Astrocyte of the spinal cord (primary cell): ENCODE measurements at places on chromosomes 5 and 9.

GRCh38 chr9:97517331-97518089 is 16.0 kb downstream of the TMOD1 start:
- no peak for DNase-seq

DNA sequence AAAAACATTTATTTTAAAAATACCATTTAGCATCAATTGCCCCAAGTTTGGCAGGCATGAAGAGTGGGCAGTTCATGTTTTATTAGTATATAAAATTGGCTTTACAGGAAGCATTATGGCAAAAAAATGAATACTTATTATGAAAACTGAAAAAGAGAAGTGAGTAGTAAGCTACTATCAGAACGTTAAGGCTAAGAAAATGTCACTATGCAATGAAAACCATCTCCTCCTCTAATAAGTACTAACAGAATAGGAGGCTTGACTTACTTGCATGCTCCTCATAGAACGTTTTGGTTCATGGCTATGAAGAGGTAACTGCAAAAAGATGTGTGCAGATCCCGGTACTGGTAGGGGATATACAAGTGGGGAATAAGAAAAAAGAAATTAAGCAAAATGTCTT is 23.6 kb downstream of the TICAM2 start:
- no peak for DNase-seq

DNA sequence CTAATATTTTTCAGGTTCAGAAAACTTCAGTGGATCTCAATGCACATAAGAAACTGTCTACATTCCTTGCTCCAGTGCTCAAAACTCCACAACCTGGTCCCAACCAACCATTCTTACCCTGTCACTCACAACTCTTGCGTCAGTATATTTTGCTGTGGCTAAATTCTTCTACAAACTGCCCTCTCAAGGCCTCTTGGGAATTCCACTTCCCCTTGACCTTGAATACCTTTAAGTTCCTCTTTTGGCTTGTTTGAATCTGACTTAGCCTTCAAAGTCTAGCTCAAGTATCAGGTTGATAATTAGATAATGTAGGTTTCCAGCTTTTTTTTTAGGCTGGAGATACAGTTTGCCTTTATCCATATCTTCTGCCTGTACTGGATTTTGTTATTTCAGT is 128.3 kb downstream of the SLF1 start:
- no peak for DNase-seq

GRCh38 chr5:143119291-143119769 is 284.2 kb downstream of the NR3C1 start:
- no peak for DNase-seq

- DNase-seq, result no peak
These were observed 39.8 kb downstream of the ADRA1B start for GRCh38 chr5:159956074-159956473.

DNA sequence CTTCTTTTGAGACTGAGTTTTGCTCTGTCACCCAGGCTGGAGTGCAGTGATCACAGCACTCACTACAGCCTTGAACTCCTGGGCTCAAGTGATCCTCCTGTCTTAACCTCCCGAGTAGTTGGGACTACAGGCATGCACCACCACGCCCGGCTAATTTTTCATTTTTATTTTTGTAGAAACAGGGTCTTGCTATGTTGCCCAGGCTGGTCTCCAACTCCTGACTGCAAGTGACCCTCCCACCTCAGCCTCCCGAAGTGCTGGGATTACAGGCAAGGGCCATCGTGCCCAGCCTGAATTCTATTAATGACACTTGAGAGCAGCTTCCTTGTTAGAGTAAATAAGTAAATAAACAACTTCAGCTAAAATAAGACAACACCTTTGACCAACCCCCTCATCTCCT is 12.3 kb downstream of the ROR2 start:
- DNase-seq, result no peak

- DNase-seq, result no peak
These were observed 7.8 kb upstream of the CCDC192 start for GRCh38 chr5:127695346-127695745.
